ENCODE measurements at places on chromosomes 6 and 20.

DNA sequence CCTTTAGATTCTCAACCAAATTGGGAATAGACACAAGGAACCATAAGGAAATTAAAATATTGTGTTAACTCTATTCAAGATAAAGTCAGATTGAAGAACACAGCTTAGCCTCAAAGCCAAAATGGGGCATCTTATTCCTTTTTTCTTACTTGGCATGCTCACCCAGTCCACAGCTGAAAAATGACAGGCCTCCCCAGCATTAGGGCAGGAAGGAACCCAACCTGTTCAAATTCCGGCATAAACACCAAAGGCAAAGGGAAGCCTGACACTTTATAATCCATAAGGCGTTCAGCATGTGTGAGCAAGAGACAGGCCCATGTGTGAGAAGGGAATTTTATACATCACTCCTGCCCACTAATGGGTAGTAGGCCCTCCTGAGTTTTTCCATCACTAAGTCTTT lies 2.9 kb downstream of the BEND6 start:
- DNase-seq: no peak

GRCh38 chr6:152089992-152090391 lies 282.5 kb downstream of the ESR1 start:
- DNase-seq: no peak

DNA sequence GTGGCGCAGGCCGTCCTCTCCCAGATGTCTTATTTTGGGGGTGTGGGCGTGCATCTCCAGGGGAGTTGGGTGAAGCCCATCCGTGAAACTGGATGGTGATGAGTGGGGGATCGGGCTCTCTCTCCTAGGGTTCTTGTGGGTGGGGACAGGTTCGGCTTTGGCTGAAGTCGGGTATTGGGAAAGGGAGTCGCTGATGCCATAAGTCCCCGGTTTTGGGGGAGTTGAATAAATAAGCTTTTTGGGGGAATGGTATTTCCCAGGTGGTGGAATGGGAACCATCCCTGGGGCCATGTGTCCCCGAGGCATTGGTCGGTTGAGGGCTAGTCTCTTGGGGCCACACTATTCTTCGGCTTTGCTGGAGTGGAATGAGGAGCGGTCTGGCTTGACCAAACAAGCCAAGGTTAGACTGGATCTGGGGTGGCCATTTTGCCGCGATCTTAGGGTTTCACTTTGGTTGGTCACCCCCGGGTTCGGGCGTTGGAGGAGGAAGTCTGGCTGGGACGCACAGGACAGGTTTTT lies 481 bp downstream of the ZNF133 start:
- DNase-seq: no peak

DNA sequence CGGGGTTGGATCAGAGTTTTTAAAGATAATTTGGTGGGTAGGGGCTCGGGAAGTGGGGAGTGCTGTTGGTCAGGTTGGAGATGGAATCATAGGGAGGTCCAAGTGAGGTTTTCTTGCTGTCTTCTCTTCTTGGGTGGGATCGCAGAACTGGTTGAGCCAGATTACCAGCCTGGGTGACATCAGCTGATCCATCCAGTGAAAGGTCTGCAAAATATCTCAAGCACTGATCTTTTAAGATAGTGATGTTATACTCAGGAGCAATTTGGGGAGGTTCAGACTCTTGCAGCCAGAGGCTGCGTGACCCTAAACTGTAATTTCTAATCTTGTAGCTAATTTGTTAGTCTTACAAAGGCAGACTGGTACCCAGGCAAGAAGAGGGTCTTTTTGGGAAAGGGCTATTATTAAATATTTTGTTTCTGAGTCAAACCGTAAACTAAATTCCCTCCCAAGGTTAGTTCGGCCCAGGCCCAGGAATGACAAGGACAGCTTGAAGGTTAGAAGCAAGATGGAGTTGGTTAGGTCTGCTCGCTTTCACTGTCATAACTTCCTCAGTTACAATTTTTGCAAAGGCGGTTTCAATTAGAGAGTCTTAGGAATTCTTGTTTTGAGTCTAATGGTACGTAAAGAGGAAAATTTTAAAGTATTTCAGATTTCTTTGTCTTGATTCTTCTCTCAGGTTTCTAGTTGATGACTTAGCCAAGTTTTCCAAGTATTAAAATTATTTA lies 53.1 kb downstream of the SCAF8 start:
- no peak for DNase-seq

DNA sequence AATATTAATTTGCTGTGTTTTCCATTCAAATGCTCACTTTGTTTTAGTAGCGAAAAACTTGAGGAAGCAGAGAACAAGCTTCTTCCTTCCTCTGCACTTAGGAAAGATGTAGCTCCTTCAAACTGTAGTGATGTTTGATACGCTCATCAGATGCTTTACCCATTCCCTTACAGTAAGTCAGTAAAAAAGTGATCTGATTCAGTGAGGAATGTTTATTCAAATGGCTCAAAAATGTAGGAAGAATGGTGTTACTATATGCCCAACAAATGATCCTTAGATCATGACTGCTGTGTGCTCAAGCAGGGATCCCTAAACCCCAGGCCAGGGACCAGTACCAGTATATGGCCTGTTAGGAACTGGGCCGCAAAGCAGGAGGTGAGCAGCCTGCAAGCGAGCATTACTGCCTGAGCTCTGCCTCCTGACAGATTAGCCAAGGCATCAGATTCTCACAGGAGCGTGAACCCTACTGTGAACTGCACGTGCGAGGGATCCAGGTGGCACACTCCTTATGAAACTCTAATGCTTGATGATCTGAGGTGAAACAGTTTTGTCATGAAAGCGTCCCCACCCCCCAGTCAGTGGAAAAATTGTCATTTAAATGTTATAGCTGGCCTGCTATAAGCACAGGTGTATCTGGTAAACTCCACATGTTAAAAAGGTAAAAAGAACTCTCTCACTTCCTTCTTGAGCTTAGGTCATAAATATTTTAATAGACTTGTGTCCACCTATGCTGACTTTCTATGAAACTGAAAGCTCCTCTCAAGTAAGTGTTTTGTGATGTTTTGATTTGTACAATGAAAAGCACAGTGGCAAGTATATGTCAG lies 187.2 kb downstream of the FOXC1 start:
- DNase-seq: no peak

GRCh38 chr6:53539561-53539960 lies 5.3 kb downstream of the GCLC start:
- no peak for DNase-seq

DNA sequence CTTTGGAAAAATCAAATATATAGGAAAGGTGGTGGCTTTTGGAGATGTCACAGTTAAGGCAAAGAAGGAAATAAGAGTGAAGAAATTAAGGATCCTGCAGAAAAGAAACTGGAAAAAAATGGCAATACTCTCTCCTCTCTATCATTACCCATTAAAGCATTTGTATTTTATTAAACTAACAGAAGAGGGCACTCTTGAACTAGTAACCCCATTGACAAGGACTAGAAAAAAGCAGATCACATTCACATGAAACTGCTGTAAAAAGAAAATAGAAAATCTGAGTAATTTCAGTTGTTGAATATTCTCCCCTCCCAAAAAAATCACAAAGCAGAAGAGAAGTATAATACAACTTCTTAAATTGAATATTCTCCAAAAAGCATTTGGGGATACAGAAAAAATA lies 104.1 kb upstream of the SLC35B3 start:
- no peak for DNase-seq

- DNase-seq: no peak
Measured at GRCh38 chr6:16925461-16925860, 164.2 kb upstream of the ATXN1 start.

- DNase-seq: no peak
Measured at GRCh38 chr20:43985608-43986316, 71.1 kb downstream of the TOX2 start.
